Natural killer cell treated with Interleukin-12 subunit alpha and Interleukin-12 subunit beta and Interleukin-15 and Interleukin-18, amount 100 ng/mL, for 72 hours (primary cell): ENCODE measurements at places on chromosomes 2 and 18.

DNA sequence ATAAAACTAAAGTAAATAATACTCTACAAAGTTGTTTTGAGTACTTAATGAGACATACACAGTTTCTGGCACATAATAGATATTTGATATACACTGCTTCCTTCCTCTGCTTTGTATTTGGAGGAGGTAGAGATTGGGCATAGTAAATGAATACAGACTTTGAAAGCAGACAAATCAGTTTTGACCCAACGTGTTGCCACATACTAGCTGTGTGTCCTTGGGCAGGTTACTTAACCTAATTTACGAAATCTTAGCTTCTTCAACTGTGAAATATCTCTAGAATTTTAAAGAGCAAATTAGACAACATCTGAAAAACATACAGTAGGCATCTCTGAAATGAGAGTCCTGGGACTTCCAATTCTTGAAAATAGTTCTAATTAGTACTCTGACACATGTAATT, 425.4 kb downstream of the TGIF1 start:
- DNase-seq, result no peak

- no peak for DNase-seq
Measured at GRCh38 chr2:178506524-178506923, 26.3 kb downstream of the PLEKHA3 start.

DNA sequence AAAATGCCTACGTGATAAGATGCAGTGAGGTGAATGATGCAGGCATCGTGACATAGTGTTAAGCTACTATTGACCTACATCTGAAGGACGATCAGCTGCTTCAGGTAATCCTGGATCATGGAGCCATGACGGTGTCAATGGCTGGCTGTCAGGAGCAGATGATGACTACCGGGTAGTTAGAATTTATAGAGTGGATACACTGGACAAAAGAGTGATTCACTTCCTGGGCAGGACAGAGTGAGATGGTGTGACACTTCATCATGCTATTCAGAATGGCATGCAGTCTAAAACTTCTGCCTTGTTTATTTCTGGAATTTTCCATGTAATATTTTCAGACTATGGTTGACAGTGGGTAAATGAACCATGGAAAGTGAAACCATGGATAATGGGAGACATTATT, 29.5 kb downstream of the METTL8 start:
- DNase-seq, result no peak

DNA sequence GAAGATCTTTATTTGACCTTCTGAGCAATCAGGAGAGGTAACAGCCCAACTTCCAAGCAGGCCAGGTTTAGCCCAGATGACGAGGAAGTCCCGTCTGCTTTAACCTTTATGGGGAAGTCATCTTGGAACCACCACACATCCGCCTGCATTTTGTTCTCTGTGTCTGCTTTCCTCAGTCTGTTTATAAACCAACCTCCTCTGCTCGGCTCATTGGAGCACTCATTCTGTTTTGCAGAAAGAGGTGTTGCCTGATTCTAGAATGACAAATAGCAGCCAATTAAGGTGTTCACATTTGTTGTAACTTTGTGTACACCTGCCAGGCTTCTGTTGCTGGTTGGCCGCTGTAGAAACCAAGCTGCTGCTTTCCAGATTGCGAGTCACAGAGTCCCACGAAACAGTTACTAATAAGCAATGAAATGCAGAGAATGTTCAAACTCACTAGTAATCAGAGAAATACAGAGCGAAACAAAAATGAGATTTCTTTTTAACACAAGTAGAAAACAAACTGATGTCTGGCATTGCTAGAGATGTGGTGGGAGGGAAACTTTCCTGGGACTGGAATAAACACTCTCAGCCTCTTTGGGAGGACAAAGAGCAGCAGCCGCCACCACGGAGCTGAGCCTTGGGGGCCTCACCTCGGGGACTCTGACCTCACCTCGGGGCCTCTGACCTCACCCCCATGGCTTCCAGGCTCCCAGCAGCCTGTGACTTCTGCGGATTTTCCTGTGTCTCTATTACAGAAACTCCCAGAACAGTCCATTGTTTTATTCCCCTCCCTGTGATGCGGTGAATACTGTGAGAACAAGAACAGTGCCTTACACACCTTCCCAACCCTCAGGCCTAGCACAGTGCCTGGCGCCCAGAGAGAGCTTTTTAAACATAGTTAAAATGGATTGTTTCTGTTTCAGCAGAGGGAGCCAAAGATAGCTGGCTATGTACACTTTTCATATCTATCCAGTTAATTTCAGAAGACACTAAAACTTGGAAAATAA, 64.0 kb downstream of the MBP start:
- DNase-seq, result no peak
